Prostate gland (tissue), 2 donors: ENCODE measurements at places on chromosomes 5 and 9.

DNA sequence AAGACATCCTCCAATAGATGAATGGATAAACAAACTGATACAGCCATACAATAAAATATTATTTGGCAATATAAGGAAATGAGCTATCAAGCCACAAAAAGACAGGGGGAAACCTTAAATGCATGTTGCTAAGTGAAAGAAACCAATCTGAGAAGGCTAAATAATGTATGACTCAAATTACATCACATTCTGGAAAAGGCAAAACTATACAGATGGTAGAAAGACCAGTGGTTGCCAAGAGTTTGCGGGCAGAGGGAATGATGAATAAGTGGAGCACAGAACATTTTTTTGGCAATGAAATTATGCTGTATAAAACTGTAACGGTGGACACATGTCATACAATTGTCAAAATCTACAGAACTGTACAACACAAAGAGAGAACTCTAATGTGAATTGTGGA, 63.3 kb downstream of the CSF2 start:
- DNase-seq: no peak

GRCh38 chr9:15146268-15146700, 160.7 kb downstream of the TTC39B start:
- DNase-seq: no peak

GRCh38 chr5:57179262-57180200, 5.7 kb downstream of the GPBP1 start:
- no peak for DNase-seq

- DNase-seq: no peak
Measured at GRCh38 chr5:83955916-83956315, 235.3 kb upstream of the HAPLN1 start.

DNA sequence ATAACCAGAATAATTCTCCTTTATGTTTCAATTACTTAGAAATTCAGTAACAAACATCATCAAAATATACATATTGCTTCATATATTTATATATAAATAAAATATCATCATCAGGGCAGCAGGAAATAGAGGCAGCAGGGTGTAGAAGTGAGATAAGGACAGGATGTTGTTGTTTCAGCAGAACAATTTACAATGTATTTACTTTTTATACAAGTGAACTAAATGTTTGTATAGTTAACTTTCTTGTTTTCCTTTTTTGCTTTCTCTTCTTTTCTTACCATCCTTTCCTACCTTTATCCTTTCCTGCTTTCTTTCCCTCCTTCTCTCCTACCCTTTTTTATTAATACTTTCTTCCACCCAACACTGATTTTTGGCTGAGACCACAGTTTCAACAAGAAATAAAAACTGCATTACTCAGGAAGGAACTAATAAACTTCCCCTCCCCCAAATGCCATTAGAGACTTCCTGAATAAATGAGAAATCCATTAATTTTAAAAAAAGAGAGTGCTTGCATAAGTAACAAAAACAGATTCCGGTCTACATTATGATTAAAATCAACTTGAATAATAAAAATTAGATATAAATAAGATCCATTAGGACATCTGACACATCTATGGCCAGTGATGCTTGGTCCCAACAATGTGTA, 159.8 kb upstream of the ACOT12 start:
- no peak for DNase-seq
